ENCODE measurements at places on chromosomes 1 and 21. TPM values are rescaled to one million over a fixed set of nuclear protein-coding genes. Genes with fewer than 3 reads are reported as not detected.
A peak's percentile ranks its signal among the peaks of the same experiment; 100 is the strongest.

Gene UBE2U
- not detected for total RNA-seq

DNA sequence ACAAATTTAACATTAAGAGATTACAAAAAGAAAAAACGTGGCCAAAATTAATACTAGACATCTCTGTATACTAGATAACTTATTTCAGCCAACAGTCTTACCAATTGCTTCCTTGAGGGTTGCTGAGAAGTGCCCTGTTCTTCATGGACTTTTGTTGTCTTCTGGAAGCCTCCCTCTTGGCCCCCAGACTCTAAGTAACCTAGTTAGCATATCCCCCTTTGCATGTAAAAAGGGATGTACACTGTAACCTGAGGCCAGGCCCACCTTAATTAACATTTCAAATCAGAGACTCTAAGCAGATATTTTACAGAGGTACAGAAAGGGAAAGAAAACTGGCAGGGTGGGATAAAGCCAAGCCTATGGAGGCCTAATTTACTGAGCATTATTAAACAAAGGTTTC is 1047.3 kb downstream of the ADGRL2 start:
- no peaks in the 10 kb centered on the region for H3K27me3 ChIP-seq
- no peak overlapping the region for H3K27ac ChIP-seq
- no peaks in the 10 kb centered on the region for H3K36me3 ChIP-seq

Gene S100A10
- 45.3 TPM for total RNA-seq

DNA sequence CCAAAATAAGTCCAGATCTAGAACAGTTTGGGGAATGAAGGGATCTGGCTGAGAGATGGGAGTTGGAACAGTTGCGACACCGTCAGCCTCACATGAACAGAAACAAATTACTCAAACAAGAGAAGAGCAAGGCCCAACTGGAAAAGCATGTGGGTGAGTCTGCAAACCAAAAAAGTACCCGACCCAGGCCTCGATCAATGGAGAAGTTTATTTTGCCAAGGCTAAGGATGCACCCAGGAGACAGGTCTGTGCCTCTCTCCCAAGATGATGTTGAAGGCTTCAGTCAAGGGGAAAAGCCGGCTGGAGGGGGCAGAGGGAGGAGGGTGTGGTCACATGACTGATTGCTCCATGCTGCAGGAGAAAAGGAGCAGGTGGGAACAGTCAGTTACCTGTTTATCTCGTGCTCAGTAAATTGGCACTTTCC is 42.3 kb downstream of the KRTAP10-1 start:
- DNase-seq: no peak
- no peaks in the 10 kb centered on the region for H3K36me3 ChIP-seq
- peaks cover 12% of the 10 kb centered on the region for H3K27me3 ChIP-seq
- no peaks in the 10 kb centered on the region for H3K4me1 ChIP-seq
- H3K4me3 ChIP-seq: no peak overlapping the region
- no peak overlapping the region for H3K27ac ChIP-seq

DNA sequence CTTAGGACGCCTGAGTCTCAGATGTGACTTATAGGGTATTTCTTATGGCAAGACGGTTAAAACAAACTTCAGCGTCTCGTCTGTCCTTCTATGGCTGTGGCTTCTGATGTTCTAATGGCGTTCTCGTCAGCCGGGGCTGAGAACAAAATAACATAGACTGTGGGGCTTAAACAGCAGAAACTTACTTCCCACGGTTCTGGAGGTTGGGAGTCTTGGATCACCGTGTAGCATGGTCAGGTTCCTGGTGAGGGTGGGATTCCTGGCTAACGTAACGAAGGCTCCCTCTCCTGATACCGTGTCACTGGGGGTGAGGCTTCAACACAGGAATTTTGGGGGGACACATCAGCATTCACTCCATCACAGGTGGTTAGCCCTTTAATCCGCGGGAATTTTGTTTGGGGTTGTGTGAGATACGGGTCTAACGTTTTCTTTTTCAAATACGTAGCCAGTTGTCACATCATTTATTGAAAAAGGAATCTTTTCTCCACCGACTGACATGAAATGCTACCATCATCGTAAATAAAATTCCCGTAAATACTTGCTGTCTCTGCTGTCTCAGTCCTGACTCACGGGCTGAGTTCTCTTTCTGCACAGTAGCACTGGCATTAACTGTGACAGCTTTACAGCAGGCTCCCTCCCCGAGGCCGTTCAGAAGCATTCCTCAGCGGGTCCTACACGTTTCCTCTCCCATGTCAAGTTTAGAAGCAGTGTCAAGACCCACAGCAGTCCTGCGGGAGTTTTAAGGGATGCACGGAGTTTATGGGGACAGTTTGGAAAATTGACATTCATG is 8.1 kb upstream of the POFUT2 start:
- DNase-seq: peak; percentile 90
- peaks cover 64% of the 10 kb centered on the region for H3K4me1 ChIP-seq
- no peaks in the 10 kb centered on the region for H3K27me3 ChIP-seq
- H3K27ac ChIP-seq: peak overlapping the region; percentile 94
- H3K4me3 ChIP-seq: no peak overlapping the region

Gene TGFB2
- total RNA-seq: 7.5 TPM

Gene PLPPR4
- total RNA-seq: 1.9 TPM

DNA sequence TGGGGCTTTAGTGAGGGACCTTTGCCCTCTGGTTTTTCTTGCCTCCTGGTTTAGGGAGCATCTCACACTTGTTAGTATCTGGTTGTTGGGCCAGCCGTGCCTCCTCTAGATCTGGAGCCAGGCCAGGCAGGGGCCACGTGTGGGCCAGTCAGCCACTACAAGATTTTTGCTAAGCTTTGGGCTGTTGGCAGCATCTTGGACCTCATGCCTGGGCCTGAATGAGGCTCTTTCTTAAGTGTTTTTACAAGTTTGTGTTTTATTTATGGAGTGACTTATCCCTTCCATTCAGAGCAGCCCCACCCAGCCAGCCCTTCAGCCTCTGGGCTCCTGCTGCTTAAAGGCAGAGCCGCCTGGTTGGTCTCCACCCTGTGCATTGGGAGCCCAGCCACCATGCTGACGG is 1.6 kb upstream of the SH3BGRL3 start:
- peak overlapping the region; percentile 88 for H3K27ac ChIP-seq
- H3K36me3 ChIP-seq: no peaks in the 10 kb centered on the region
- no peak for DNase-seq
- no peaks in the 10 kb centered on the region for H3K27me3 ChIP-seq
- H3K4me1 ChIP-seq: peaks cover 41% of the 10 kb centered on the region
- no peak overlapping the region for H3K4me3 ChIP-seq

DNA sequence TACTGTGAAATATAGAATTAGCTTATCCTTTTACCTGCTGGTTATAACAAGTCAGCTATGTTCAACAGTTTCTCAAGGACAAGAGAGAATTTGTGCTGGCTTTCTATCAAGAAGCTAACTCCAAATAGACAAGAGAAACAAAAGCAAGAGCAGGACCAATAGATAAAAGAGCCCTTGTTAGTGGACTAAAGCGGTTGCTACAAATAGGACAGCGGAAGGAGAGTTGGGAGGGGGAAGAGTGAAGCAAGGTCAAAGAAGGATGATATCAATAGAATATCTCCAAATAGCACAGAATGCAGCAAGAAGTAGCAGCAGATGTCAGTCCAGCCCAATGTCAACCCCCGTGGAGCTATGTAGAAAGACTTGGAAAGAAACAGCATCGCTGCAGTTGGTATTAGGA is 53.0 kb upstream of the AKT3 start:
- H3K4me1 ChIP-seq: no peaks in the 10 kb centered on the region
- no peaks in the 10 kb centered on the region for H3K27me3 ChIP-seq
- H3K27ac ChIP-seq: no peak overlapping the region
- H3K4me3 ChIP-seq: no peak overlapping the region

Measured in sigmoid colon (tissue), 7 donors.